BJ (cell line): ENCODE measurements at places on chromosomes 7 and 10.

DNA sequence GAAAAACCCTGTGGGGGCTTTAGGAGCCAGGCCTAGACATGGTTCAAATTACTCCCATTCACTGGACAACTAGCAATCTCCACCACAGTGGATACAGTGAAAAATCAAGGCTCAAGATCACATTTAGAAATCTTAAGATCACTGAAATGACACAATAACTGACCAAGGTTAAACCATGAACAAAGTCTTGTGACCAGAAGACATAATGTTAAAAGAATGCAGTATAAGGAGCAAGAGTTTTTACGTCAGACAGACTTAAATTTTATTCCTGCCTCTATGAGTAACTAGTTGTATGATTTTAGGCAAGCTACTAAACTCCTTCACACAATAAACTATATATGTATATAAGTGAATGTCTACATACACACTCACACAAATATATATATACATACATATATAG, 68.5 kb downstream of the MICU1 start:
- DNase-seq = peak; percentile 39

GRCh38 chr7:106425017-106425719, 140.4 kb upstream of the NAMPT start:
- DNase-seq = peak; percentile 99

GRCh38 chr10:34121125-34121753, 693.9 kb downstream of the PARD3 start:
- no peak for DNase-seq

- no peak for DNase-seq
Measured at GRCh38 chr10:44070282-44070681, 314.6 kb downstream of the CXCL12 start.

- no peak for DNase-seq
Measured at GRCh38 chr10:110491346-110491745, 6.4 kb upstream of the DUSP5 start.
